Epithelial cell of prostate (primary cell): ENCODE measurements at places on chromosomes 12 and 14.
A peak's percentile ranks its signal among the peaks of the same experiment; 100 is the strongest.

DNA sequence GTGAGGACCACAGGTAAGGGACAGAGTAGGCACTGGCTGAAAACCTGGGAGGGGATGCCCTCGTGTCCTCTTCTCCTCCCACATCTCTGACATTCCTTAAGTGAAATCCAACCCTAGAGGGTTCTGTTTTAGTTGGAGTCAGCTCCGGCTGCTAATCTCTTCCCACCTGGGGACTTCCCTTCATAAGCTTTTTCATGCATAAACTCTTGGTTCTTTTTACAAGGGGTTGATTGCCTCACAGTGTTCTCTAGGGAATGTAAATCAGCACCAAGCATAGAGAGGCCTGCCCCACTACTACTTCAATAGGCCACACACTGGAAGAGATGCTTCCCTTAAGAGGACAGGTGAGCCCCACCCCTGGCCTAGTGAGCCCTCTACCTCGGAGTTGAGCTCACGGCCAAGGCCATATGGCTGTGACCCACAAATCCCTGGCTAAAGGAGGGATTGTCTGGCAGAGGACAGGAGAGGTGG, 3.2 kb upstream of the SYNDIG1L start:
- no peak for DNase-seq

DNA sequence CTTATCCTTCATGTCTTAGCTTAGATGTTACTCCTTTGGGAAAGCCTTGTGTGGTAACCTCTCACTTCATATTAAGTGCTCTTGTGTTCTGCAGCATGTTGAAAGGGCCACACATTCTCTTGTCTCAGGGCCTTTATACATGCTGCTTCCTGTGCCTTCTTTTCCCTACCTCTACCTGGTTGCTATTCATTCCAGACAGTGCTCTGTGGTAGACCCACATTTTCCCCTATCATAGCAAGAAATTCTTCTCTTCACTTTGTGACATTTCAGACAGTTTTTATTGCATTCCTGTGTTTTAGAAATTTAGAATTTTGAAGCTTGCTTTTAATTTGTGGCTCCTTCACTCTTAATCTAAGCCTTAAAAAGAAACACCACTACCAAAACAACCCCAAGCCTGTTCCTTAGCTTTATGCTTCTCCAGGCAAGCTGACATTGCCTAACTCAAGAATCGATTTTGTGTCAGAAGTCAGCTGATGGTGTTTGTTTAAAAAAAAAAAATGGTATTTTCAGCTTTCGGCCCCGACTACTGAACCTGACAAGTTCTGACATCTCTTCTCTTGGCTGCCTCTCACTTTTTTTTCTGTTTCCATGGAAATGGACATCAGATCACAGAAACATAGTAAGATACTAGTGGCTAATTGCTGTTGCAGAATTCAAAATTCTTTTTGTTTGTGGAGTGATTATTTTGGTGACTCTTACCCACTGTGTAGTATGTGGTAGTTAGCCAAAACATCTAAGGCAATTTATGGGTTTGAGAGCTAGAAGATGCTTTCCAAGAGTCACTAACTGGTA, 156.3 kb downstream of the NUBPL start:
- no peak for DNase-seq

- no peak for DNase-seq
Observed at GRCh38 chr12:47269916-47270315, 190.2 kb upstream of the AMIGO2 start.

DNA sequence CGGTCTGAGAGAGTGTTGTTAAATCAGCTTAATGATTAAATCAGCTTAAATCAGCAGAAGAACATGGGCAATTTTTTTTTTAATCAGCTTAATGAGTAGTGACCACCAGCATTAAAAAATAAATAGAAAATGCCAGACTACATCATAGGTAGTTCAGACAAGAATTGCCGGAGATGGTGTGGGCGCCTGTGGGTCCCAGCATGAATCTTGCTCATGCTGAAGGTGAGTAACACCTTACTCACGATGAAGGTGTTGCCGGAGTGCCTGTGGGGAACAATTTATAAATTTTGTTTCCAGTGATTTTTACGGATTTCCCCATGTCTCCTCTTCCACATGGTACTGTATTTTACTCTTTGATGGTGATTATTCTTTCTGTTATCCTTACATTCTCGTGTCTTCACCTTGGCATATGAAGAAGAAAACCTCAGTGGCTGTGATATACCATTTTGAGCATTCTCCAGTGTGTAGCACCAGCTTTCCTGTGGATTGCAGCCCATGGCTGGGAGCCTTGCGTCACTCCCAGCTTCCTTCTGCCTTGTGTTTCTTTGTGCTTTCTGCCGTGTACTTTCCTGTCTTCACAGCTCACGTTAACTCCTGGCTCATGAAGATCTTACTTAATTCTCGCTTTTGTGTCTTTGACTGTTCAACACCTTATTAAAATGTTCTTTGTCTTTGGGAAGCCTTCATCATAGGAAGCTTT, 4.7 kb downstream of the TDRD9 start:
- DNase-seq = peak; percentile 34

GRCh38 chr12:4802841-4803240, 82.6 kb downstream of the GALNT8 start:
- no peak for DNase-seq
